ENCODE measurements at places on chromosomes 12 and 14. TPM values are rescaled to one million over a fixed set of nuclear protein-coding genes. Genes with fewer than 3 reads are reported as not detected.
A peak's percentile ranks its signal among the peaks of the same experiment; 100 is the strongest.

Gene GPRC5D
- total RNA-seq: 0.55 TPM

- DNase-seq: peak; percentile 63
These were observed 23.5 kb downstream of the NOC4L start for GRCh38 chr12:132167611-132168310.

DNA sequence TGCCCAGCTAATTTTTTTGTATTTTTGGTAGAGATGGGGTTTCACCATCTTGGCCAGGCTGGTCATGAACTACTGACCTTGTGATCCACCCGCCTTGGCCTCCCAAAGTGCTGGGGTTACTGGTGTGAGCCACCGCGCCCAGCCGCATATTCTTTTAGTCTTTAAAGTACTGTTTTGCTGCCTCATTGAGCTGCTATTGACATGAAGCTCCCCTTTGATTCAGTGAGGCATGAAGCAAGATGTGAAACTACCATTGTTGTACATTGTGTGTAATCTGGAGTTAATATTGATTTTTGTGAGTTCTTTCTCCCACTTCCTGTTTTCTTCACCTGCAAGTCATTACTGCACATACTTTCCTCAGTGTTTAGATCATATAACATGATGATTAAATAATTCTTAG lies 80.8 kb downstream of the MNAT1 start:
- no peak for DNase-seq

DNA sequence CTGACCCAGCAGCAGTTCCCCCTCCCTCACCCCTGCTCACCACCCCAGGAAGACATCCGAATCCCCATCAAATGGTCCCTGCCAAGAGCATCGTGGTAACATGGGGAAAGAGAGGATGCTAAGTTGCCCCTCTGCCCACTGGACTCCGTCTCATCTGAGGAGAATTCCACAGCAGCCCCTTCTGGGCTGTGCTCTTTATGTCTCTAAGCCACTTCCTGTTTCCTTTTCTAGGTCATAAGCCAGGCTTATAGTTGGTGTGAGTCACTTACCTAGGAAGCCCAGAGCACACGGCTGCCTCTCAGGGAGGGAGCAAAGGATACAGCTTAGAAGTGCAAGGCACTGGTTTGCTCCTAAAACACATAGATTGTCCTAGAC lies 76.0 kb downstream of the VCPKMT start:
- DNase-seq: no peak

- no peak for DNase-seq
These were observed 769.5 kb upstream of the NOVA1 start for GRCh38 chr14:27367345-27367744.

GRCh38 chr12:4914720-4915119 lies 5.0 kb downstream of the KCNA1 start:
- DNase-seq: no peak

- DNase-seq: no peak
These were observed 3.7 kb upstream of the TAS2R19 start for GRCh38 chr12:11026118-11026517.

DNA sequence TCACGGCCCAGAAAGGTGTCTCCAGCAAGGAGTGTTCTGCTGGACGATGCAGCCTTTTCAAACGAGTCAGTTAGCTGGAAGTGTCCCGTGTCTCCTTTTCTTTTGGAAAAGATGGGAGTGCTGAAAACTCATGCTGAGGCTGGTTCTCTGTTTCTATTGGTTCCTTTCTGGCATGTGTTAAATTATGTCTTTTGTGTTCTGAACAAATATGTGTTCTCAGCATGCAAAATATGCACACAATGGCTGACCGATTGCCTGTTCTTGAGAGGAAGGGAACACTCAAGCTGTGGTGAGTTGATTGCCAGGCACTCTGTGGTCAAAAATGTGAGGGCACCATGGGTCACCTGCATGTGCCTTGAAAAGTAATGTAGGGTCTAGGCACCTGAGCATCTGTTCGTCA lies 181.3 kb downstream of the CACNA1C start:
- DNase-seq: no peak

DNA sequence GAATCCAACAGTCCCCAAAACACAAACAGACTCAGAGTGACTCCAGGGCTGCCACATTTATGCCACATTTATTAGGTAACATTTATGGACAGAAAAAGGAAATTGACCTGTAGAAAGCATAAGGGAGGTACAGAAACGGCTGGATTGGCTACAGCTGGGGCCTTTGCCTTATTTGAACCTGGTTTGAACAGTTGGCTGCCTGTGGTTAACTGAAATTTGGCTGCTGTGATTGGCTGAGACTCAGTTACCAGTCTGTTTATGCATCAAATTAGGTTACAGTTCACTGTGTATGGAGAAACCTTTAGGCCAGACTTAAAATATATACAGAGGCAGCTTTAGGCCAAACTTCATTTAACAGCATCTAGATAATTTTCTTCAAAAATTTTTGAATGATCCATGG lies 27.8 kb upstream of the PCNX1 start:
- no peak for DNase-seq

GRCh38 chr12:103772367-103773108 lies 68.5 kb downstream of the NT5DC3 start:
- DNase-seq: no peak

DNA sequence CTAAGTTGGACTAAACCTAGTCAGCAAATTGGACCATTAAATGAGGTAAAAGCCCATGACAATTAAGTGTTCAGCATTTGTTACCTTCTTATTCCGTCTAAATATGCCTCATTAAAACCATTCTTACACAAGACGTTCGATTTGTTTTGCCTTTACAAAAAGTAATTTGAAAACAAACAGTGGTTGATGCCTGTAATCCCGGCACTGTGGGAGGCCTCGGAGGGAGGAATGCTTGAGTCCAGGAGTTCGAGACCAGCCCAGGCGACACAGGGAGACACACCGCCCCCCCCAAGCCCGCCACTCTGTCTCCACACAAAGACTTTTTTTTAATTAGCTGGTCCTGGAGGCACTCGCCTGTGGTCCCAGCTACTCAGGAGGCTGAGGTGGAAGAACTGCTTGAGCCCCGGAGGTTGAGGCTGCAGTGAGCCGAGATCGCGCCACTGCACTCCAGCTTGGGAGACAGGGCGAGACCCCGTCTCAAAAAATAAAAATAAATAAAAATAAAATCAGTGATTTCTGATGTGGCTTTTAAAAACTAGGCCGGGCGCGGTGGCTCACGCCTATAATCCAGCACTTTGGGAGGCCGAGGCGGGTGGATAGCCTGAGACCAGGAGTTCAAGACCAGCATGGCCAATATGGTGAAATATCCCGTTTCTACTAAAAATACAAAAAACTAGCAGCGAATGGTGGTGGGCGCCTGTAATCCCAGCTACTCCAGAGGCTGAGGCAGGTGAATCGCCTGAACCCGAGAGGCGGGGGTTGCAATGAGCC lies 856 bp upstream of the EIF4B start:
- peak; percentile 85 for DNase-seq

GRCh38 chr12:13769966-13770365 lies 211.4 kb downstream of the GRIN2B start:
- no peak for DNase-seq

- DNase-seq: no peak
These were observed 277.4 kb upstream of the SOX5 start for GRCh38 chr12:24226745-24227350.

Gene METTL1
- total RNA-seq: 8.7 TPM

DNA sequence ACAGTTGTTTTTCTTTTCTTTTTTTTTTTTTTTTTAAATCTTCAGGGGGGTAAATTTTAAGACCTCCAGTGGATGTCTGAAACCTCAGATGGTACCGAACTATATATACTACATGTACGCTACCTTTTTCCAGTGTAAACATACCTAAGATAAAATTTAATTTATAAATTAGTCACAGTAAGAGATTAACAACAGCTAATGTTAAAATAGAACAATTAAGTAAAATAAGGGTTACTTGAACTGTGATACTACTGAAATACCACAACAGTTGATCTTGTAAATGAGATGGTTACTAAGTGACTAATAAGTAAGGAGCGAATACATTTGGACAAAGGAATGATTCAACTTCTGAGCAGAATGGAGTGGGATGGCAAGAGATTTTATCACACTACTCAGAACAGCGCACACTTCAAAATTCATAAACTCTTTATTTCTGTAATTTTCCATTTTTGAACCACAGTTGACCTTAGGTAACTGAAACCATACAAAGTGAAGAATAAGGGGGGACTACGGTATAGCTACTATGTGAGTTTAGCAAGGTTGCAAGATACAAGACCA lies 80.5 kb upstream of the PCED1B start:
- DNase-seq: no peak

- DNase-seq: no peak
These were observed 846 bp upstream of the MTHFD1 start for GRCh38 chr14:64387232-64387781.

Gene MYF5
- total RNA-seq: not detected

- DNase-seq: no peak
These were observed 8.7 kb upstream of the KTN1 start for GRCh38 chr14:55571125-55571889.

- DNase-seq: no peak
These were observed 11.6 kb downstream of the BTG1 start for GRCh38 chr12:92133795-92134637.

Gene ENDOU
- total RNA-seq: not detected

Gene GLT1D1
- total RNA-seq: 21.9 TPM

Gene DAO
- total RNA-seq: not detected

Gene RNASE1
- 438 TPM for total RNA-seq

GRCh38 chr12:97368462-97369163 lies 94.0 kb upstream of the RMST start:
- DNase-seq: no peak

DNA sequence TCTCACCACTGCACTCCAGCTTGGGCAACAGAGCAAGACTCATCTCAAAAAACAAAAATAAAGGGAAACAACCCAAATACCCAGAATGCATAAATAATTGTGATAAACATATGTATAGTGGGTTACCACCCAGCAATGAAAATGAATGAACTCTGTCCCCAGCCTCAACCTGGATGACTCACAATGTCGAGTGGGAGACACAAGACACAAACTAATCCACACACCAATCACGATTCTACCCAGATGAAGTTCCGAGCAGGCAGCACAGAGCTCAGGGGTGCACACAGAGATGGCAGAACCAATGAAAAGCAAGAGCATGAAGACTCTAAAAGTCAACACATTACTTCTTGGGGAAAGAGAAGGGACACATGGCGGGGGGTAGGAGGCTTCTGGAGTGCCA lies 27.1 kb downstream of the ABCB9 start:
- no peak for DNase-seq

GRCh38 chr12:109589240-109589590 lies 15.6 kb downstream of the MVK start:
- DNase-seq: no peak

- no peak for DNase-seq
These were observed 91.5 kb downstream of the APAF1 start for GRCh38 chr12:98736352-98737321.

GRCh38 chr14:63510538-63510937 lies 32.6 kb downstream of the PPP2R5E start:
- DNase-seq: no peak

Gene PNP
- 81.3 TPM for total RNA-seq

Gene FAM177A1
- total RNA-seq: 33.4 TPM

GRCh38 chr12:18634382-18634781 lies 103.4 kb downstream of the PLCZ1 start:
- DNase-seq: no peak

- DNase-seq: no peak
These were observed 1072.8 kb upstream of the TMEM132C start for GRCh38 chr12:127194176-127194575.

DNA sequence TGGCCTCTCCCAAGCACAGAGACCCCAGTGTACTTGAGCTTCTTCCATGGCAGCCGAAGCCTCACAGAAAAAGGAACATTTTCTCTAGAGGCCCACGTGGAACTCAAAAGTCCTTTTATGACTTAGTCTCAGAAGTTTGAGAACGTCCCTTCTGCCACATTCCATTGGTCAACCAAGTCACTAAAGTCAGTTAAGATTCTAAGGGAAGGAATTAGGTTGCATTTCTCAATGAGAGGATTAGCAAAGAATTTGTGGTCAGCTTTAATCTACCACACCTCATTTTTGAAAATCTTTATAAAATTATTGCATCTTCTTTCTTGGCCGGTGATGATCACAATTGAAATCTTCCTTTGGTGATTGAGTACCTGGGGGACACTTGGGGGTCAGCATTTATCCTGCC lies 279.9 kb upstream of the TBX3 start:
- no peak for DNase-seq

Gene OXA1L
- 120 TPM for total RNA-seq

DNA sequence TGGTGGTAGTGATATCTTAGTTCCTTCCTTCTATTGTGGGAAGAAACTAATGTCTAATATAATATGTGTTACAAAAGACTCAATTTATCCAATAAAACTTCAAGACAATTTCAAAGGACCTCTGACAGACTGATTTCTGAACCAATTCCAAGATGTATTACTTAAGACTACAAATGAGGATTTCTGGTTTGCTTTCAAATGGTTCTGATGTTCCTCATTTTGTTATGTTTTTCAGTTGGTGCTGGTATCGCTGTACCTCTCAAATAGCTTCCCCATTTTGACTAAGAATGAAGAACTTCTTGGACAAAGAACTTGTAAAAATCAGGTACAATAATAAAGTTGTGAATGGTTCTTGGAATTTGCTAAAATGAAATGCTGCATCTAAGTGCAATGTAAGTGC lies 19.4 kb upstream of the MBIP start:
- no peak for DNase-seq

DNA sequence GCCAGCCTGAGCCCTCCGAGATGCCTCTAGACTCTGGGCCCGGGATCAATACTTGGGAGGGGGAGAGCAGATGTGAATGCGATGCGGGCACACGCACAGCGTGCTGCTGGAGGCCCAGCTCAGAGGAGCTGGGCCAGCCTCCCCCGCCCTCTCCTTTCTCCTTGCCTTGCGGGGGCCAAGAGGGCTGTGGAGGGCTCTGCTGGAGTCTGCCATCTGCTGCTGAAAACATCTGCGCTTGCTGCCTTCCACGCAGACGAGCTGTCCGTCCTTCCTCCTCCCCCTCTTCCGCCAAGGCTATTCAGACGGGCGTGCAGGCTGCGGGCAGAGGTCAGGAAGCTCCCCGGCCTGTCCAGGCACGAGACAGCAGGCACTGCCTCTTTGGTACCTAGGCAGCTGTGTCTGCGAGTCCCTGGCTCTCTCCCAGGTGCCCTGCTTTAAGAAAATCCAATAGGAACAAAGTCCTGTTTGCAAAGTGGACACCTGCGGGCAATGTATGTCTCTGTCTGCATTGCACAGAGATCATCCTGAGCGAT lies 75.2 kb downstream of the SPRING1 start:
- DNase-seq: no peak

Gene ARHGEF40
- 102 TPM for total RNA-seq

GRCh38 chr14:33273978-33274377 lies 335.3 kb downstream of the NPAS3 start:
- no peak for DNase-seq

DNA sequence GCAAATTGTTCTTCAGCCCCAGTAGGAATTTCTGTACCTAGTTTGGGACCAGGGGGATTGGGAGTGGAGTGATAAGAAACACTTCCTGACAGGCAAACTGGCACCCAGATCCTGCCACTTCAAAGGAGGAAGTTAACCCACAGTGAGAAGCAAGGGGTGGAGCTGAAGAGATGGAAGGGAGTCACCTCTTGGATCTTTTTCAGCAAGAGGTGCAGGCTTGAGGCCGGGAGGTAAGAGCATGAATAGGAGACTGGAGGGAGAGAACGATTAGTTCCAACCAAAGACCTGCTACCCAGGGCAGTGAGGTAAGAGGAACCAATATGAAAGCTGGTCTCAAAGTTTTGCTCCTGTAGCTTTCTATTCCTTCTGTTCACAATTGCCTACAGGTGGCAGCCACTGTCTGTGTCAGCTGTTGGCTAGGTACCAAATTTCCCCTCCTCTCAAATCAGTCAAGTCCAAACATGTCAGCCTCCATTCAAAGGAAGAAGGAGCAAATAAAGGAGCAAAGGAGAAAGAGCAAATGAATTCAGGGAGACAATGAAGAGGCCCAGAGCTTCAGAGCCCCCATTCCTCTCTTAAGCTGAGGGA lies 14.9 kb upstream of the TAC3 start:
- no peak for DNase-seq

All from spleen (tissue), 13 donors.